HEK293T (cell line): ENCODE measurements at places on chromosomes 4 and X.
A peak's percentile ranks its signal among the peaks of the same experiment; 100 is the strongest.

GRCh38 chr4:152935631-152936445, at the start of gene FHDC1:
TSS of gene FHDC1 (plus strand) at chr4:152936323. CDS start at chr4:152943058, 6,735 bp downstream.
- peak; percentile 54 for DNase-seq

GRCh38 chrX:11050013-11050412, 61.1 kb upstream of the HCCS start:
- DNase-seq, result no peak

GRCh38 chr4:147587041-147587440, 30.2 kb upstream of the TMEM184C start:
- DNase-seq, result no peak

GRCh38 chrX:113726466-113726865, 857.4 kb upstream of the HTR2C start:
- DNase-seq, result no peak

GRCh38 chr4:118086344-118086743, 52.1 kb downstream of the NDST3 start:
- no peak for DNase-seq

DNA sequence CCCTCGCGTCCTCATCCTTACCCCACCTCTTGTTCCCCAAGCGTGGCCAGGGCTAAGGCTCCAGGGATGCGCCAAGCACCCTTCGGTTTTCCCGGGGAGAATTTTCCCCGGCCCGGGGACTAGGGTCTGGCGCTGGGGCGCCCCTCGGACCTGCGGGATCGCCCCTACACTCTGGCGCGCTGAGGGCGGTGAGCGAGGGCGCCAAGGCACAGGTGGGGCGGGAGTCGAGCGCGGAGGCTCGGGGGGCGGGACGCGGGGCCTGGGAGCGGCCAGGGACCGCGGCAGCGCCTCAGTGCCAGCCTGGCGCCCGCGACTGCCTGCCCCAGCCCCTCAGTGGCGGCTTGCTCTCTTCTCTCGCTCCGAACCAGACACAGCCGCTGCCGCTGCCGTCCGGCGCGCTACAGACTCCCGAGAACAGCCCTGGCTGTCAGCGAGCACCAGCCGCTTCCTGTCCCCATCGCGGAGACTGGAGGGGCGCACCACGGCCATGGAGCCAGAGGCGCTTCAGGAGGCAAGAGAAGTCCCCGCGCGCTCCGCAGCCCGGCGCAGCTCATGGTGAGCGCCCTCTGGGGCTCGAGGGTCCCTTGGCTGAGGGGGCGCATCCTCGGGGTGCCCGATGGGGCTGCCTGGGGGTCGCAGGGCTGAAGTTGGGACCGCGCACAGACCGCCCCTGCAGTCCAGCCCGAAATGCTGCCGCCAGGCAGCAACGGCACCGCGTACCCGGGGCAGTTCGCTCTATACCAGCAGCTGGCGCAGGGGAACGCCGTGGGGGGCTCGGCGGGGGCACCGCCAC, at the start of gene DRD5:
TSS of gene DRD5 (plus strand) at position 292 of the 793 bp plus-strand sequence. CDS start at position 688, 396 bp downstream.
- no peak for DNase-seq

DNA sequence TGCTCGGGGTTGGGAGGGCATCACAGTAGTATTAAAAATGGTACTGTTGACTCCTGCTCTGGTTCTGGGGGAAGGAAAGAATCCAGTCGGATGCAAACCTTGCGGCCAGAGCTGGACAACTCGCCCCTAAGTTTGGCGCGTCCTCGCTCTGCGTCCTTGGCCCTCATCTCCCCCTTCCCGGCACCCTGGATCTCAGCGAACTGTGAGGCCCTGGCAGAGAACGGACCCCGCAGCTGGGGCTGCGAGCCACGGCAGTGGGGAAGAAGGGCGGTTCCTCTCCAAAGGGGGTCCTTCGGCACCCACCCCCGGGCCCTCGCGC, 14.0 kb downstream of the ARHGEF6 start:
- DNase-seq, result no peak

DNA sequence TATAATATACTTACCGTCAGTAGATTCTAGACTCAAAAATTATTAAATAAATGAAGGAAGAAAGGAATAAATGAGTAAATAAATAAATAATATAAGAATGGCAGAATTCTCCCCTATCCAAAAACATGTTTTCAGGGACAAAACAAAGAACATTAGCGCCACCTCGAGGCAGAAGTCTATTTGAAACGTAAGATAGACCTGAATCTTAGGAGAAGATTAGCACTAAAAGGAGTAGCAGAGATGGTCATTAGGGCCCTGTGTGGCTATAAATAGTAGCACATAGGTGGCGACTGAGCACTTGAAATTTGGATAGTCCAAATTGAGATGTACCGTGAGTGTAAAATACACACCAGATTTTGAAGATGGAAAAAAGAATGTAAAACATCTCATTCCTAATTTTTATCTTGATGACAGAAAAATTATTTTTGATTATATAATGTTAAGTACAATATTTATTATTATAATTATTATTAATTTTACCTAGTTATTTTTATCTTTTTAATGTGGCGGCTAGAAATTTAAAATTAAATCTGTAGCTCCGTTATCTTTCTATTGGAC, 24.3 kb upstream of the SRD5A3 start:
- peak; percentile 61 for DNase-seq

GRCh38 chrX:16719334-16720084, at the start of gene SYAP1:
TSS of gene SYAP1 (plus strand) at chrX:16719612. CDS start at chrX:16719725, 113 bp downstream.
- peak; percentile 92 for DNase-seq

- no peak for DNase-seq
These were observed 18.6 kb downstream of the BLTP1 start for GRCh38 chr4:122170775-122171174.

- no peak for DNase-seq
These were observed 36.9 kb downstream of the DCHS2 start for GRCh38 chr4:154454710-154455109.
